NCI-H526 treated with DMSO at 0.1 percent for 48 hours (cell line): ENCODE measurements at places on chromosomes 7 and 10.

DNA sequence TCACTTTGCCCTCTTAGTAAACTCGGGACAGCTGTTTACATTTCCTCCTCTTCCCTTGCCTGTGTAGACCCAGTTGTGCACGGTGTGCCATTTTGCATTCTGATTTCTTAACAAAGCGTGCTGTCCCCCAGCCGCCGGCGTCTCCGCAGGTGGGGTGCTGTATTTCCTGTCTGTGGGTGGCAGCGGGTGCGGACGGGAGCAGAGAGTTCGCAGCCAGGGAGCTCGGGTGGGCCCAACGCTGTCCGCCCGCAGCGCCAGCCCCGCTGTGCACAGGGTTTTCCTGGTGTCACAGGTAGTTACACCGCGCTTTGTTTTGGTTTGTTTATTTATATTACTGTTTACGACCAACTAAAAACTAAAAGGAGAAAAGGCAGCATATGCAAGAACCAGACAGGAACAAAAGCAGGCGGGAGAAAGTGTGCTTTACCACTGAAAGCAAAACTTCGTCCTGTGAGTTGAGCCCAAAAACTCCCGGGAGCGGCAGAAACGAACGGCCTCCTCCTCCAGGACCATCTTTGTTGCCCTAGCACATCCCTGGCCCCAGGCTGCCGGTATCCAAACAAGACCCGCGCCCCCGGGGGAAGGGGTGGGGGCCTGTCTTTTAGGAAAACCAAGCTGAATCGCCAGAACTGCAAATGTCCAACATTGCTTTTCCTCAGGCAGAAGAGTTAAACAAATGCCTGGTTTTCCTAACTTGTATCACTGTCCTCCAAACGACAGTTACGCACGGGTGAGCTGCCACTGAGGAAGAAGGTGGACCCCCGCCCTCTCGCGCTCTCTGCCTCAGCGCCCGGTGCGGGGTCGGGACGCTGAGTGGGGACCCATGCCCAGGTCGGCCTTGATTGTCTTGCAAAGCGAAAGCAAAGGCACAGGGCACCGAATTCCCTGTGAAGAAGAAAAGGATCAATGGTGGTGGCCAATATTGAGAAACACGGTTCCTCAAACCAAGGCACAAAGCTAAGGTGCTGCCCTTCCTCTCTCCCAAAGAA, 45.9 kb upstream of the DRGX start:
- no peak for DNase-seq

DNA sequence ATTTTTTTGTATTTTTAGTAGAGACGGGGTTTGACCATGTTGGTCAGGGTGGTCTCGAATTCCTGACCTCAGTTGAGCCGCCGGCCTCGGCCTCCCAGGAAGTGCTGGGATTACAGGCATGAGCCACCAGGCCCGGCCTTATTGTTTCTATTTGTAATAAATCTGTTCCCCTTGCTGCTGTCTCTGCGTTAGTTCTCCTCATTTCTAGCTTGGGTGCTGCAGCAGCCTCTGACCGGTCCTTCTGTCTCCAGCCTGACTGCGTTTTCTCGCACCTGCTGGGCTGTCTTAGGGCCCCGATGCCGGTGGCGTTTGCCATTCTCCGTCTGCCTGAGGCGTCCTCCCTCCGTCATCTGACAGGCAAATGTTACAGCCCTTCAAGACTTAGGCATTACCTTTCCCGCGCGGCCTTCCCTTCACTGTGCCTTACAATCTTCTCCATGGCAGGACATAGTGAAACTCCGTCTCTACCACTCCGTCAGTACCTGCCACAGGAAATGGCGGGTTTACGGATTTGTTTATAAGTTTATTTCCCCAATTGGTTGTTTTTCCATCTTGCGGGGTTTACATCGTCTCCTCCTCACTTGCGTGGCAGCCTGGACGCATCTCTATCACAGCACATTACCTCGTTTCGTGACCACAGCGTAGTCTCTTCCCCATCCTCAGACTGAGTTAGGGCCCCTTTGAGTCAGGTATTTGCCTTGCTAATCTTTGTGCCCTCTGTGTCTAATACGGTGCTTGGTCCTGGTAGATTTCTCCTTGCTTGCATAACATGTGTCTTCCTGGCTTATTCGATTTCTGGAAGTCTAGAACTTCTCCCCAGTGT, 2.3 kb upstream of the GIMAP8 start:
- DNase-seq = no peak

DNA sequence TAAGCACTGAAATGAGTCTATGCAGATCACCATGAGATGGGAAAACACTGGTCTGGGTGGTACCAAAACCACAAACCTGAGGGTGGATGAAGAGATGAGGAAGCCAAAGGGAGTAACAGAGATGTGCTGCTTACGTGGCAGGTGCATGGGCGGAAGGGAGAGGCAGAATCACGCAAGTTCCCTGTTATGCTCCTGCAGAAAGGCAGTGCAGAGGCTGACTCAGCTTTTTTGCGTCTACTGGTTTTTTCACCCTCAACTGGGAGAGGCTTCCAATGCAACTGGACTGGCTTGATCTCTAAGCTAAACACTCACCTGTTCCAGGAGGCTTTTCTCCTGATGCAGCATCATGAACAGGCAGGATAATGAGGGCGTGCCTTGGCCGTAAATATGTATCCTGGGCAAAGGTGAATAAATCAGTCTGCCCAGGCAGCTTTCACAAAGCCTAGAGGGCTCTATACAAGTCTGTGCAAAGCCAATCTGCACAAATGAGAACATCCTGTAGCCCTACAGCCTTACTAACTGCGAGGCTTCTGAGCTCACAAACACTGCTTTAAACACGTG, 95.4 kb upstream of the AFAP1L2 start:
- DNase-seq = no peak

- DNase-seq = no peak
Observed at GRCh38 chr7:156021471-156021870, 209.2 kb upstream of the SHH start.

- DNase-seq = no peak
Observed at GRCh38 chr7:41886262-41886900, 183.5 kb upstream of the INHBA start.

DNA sequence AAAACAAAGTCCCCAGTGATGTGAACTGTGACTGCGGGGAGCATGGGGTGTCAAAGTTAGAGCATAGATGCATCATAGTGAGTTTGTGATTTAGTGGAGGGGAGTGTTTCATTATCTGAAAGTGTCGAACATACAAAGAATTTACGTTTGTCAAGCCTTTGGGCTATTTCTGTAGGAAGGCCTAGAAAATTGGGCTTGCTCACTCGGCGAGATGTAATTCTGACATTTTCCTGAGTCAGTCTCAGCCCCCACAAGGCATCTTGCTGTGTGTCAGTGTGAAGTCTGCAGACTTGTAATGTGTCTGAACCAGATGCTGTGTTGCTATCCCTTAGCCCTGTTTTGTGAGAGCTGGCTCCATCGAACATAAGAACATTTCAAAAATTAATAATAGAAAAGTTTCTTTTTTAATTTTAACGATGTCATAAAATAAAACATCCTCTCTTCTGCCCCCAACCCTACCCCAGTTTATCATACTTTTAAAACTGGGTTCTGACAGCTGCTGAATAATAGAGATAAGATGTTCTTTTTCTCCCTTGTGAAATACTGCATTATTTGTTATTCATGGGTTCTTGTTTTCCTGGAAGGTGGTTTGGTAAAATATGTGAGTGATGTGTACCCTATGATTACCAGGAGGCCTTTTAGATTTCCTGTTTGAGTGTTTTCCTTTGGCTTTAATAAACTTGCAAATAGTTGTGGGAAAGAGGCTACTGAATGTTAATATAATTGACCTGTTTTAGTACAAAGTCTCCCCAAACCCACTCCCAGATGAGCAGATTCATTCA, 207.4 kb downstream of the GPR158 start:
- DNase-seq = no peak

- peak; percentile 99 for DNase-seq
Observed at GRCh38 chr7:133795068-133795665, 332.0 kb upstream of the LRGUK start.

DNA sequence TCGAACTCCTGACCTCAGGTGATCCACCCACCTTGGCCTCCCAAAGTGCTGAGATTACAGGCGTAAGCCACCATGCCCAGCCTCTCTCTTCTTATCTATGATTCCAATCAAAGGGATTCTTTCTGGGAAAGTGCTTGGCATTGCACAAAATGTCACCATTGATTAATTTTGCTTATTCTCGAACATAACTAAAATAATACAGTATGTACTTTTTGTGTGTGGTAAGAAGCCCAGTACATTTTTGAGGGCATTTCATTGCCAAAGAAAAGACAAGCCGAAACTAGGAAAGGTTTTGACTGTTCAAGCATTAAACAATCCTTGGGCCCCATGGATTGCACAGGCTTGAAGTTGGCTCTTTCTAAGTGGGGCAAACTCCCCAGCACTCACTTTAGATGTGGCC, 18.3 kb upstream of the CACUL1 start:
- DNase-seq = no peak

DNA sequence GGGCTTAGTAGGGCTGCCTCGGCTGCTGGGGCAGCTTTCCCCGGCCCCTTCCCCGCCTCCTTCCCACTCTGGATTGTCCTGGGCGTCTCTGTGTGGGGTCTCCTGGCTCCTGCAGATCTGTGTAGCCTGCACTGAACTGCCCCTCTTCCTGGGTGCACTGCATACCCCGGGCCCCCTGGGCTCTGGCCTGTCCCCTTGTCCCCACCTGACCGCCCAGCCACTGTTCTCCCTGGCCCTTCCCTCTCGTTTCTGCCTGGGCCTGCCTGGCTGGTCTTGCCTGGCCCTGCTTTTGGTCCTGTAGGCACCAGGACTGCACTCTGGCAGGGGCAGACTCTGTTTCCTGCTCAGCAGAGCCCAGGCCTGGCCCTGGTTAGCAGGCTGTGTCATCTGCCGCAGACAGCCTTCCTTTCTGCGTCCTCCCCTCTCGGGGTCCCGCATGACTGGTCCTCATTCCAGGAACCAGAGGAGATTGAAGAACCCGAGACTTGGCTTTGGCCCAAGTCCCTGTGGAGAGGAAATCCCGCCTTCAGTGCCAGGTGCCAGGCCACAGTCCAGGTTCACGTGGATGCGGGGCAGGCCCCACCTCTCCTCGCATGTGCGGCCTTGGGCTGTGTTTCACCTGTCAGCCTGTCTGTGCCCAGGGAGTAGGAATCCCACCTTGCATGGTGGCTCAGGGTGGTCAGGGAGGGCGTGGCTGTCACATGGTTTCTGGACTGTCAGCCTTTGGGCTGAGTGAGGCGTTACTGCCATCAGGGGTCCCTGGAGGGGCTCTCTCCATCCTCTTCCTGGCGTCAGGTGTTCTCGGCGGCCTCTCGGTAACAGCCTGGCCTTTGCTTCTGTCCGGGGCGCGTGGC, 9.2 kb downstream of the INPP5A start:
- peak; percentile 29 for DNase-seq

GRCh38 chr7:141874787-141875186, 33.5 kb upstream of the PRSS37 start:
- no peak for DNase-seq

DNA sequence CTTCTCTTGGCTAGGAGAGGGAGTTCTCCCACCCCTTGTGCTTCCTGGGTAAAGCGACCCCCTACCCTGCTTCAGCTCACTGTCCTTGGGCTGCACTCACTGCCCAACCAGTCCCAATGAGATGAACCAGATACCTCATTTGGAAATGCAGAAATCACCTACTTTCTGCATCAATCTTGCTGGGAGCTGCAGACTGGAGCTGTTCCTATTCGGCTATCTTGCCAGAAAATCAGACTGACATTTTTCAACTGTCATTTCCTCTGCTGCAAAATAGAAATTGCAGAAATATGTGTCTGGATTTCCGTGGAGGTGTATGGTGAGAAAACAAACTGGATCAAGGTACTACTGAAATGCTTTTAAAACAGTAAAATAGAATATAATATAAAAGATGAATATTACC, 43.0 kb upstream of the CYP2C18 start:
- DNase-seq = no peak

GRCh38 chr10:96645191-96645721, 58.4 kb upstream of the TM9SF3 start:
- DNase-seq = no peak

GRCh38 chr7:6306471-6306870, 34.0 kb upstream of the CYTH3 start:
- DNase-seq = no peak

- no peak for DNase-seq
Observed at GRCh38 chr10:7036951-7037350, 373.9 kb downstream of the SFMBT2 start.
